ENCODE measurements at places on chromosomes 5 and 9.

- DNase-seq, result no peak
Observed at GRCh38 chr9:94145640-94146039, 61.4 kb downstream of the PTPDC1 start.

- DNase-seq, result no peak
Observed at GRCh38 chr5:139650031-139650688, 2.0 kb downstream of the CXXC5 start.

DNA sequence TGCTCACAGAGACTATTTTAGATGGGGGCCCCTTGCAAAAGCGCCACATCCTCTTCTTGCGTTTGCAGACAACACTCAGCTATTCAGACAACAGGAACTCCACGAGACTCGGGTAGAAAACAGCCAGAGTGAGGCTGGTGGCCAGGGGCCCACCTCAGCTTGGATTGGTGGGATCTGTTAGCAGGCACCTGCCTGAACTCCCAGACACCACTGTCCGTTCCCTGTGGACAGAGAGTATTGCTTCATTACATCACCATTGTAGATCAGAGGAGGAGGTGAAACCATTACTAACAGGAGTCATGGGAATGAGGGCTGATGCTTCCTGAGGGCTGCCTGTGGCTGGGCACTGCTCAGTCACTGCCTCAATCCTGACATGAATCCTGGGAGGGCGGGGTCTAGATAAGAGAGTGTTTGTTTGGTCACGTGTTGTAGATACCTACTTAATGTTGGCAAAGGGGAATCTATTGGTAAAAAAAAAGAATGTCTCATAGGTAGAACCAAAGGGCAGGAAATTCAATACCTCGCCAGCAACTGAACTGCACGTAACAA lies 4.4 kb upstream of the RAPGEF1 start:
- no peak for DNase-seq

DNA sequence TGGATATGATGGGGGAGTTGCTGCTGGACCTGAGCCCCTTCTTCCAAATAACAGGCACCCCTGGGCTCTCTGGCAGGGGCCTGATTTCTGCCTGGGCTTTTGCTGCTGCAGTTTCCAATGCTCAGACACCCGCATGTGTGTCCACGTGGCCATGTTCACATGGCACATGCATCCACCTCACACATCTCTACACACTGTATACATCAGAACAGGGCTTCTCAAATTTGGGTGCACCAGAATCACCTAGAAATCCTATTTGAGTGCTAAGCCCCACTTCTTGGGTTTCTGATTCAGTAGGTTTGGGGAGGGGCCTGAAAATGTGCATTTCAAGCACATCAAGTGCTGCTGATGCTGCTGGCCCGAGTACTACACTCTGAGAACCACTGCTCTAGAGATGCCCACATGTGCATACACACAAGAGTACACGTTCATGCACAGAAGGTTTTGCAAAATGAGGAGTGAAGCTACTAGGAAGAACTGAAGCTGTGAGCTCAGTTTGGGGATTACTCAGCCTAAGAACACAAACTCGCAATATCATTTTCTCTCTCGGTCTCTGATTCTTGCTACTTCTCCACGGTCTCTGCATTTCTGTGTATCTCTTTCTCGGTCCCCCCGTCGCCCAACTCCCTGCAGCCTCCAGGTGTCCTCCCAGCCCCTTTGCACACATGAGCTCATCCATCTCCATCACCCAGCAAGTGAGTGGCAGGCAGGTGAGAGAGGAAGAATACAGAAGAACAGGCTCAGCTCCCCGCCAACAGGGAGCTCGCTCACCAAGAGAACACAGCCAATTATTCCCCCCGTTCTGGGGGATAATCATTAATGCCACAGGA lies 97.0 kb downstream of the PCDH1 start:
- no peak for DNase-seq

- no peak for DNase-seq
Observed at GRCh38 chr5:59661954-59662615, 231.4 kb downstream of the PDE4D start.

DNA sequence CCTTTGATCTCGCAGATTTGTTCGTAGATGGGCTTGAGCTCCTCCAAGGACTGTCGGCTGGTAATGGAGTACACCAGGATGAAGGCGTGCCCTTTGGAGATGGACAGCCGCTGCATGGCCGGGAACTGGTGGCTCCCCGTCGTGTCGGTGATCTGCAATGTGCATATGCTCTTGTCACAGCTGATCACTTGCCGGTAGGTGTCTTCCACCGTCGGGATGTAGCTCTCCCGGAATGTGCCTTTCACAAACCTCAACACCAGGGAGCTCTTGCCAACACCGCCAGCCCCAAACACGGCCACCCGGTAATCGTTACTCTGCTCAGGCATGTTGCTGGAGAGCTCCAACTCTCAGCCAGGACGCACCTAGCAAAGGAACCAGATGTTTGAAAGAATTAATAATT lies 29.1 kb downstream of the DIRAS2 start:
- no peak for DNase-seq

GRCh38 chr5:131413605-131414559 lies 150.0 kb downstream of the CDC42SE2 start:
- no peak for DNase-seq

DNA sequence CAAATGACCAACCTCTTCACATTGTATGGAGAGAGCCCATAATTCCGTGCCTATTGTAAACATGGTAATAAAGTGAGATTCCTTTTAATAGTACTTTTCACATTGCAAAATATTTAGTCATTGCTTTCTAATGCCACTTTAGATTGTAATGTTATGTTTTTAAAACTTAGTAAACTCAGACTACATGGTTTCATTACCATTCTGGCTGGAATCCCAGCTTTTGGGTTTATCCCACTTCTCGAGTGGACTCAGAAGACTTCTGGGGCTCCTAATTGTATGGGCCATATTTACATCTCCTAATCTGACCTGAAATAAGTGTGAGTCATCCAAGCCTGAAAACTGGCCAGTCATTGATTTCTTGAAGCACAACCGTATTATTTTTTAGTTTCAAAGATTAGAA lies 217.6 kb downstream of the CAAP1 start:
- no peak for DNase-seq

DNA sequence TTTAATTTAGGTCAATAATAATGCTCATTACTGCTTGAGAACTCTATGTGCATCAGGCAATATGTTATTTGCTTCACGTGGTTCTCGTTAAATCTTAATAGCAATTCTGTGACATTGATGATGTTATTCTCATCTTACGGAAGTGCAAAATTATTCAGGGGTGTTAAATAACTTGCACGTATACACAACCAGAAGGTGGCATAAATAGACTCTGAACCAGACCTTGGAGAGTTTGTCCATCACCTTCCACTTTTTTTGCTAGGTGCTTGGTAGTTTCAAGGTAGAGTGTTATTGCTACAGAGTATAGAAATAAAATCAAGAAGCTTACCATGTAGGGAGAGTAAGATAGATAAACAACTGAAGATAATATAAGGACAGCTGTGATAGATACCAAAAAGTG lies 23.6 kb upstream of the TNFAIP8 start:
- DNase-seq, result no peak

DNA sequence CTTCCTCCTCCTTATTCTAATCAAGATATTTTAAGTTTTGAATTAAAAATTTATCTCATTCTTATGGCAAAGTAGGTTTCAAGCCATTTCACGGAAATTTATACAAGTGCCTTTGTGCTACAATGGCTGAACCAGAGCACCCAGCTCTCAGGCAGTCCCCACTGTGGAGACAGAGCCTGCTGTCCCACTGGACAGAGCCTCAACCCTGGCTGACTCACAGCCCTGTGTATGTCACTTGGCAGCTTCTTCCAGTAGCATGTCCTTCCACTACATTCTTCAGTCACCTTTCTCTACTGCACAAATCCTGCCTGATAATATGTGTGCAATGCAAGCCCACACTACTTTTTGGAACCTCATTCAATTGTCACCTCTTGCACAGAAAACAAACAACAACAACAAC lies 253.1 kb downstream of the PDE4D start:
- no peak for DNase-seq

GRCh38 chr5:132229236-132229635 lies 1.6 kb upstream of the P4HA2 start:
- no peak for DNase-seq

- no peak for DNase-seq
Observed at GRCh38 chr9:136521537-136521936, 24.3 kb downstream of the NOTCH1 start.

DNA sequence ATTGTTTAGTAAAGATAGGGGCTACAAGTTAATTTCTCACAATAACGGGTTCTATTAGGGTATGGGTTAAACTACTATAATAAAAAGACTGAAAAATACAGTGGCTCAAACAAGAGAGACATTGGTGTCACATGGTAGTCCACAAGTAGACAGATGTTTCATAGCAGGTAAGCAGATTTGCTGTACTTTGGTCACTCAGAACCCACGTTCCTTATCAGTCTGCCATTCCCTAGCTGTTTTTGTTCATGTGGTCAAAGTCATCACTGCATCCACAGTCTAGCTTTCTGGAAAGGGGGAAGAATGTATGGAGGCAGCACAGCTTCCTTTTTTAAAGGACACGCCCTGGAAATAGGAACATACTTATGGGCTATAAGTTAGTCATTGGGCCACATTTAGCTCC lies 73.0 kb downstream of the SLC12A2 start:
- no peak for DNase-seq

GRCh38 chr5:164148292-164148691 lies 642.9 kb downstream of the MAT2B start:
- DNase-seq, result no peak

- no peak for DNase-seq
Observed at GRCh38 chr5:9283473-9283872, 262.4 kb downstream of the SEMA5A start.

DNA sequence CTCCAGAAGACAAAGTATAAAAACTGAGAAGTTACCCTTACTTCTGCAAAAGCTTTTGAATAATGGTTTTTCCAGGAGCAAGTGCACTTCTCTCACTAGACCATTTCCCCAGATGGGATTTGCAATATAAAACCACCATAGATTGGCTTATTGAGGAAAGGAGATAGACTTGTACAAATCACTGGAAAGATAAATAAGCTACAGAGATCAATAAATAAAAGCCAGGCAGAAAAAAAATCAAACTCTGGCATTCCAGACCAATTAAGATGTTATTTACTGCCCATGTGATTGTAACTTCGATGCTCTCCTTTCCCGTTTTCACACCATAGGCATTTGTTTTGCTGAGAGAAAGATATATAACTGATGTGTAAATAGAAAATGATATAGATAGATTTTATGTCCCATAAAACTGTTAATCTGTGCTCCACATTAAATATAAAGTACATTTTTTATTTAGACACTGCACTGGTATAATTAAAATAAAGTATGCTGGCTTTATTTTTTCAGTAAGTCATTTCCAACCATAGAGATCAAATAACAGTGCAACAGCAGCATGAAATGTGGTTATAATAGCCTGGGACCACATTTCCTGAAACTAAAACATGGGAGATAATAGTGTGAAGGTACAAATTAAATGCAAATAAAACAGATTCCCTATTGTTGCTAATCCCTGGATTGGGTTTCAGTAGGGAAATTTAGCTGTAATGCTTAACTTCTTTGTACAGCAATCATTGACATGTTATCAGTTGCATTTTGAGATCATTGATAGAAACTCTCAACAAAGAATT lies 177.7 kb downstream of the NR2F1-AS1 start:
- DNase-seq, result no peak

Data from stimulated activated CD8-positive, alpha-beta memory T cell treated with anti-CD3 and anti-CD28 coated beads, Interleukin-4, amount 100 ng/mL, for 1 hour (primary cell).